ENCODE measurements at places on chromosomes 11 and 22.

DNA sequence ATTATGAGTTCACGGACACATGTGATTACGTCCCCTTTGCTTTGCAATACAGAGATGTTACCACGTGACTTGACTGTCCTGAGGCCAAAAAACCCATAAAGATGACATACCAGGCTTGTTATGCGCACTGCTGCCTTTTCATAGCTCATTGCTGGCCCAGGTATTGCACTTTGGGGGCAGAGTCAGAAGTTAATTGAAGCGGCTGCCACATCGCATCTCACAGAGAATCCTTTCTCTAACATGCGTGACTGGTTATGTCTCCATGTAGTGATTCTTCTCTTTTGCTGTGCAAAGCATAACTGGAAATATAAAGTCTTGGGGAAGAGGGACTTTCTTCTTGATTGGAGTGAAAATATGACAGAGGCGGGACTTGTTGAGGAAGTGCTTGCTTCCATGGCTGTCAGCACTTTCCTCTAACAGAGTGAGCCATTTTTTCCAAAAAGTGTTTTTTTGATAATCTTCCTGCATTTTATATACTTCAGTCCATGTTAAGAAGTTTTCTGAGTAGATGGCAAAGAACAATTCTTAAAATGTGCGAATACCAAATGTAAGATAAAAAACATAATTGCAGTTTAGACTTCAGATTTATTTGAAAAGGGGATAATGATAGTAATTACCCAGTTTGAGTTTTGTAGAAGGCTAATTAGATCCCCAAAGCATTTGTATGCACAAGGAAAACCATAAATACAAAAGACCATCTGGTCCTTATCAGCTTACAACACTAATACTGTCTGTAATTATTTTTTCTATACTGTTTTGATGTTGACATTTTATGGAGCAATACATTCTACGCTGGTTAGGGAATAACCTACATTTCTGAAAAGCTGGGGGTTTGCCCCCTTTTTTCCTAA is 324.6 kb upstream of the MTNR1B start:
- no peak for DNase-seq

- no peak for DNase-seq
Observed at GRCh38 chr11:131851964-131852755, 481.7 kb downstream of the NTM start.

GRCh38 chr11:35307221-35307621 is 112.1 kb downstream of the SLC1A2 start:
- DNase-seq = no peak

DNA sequence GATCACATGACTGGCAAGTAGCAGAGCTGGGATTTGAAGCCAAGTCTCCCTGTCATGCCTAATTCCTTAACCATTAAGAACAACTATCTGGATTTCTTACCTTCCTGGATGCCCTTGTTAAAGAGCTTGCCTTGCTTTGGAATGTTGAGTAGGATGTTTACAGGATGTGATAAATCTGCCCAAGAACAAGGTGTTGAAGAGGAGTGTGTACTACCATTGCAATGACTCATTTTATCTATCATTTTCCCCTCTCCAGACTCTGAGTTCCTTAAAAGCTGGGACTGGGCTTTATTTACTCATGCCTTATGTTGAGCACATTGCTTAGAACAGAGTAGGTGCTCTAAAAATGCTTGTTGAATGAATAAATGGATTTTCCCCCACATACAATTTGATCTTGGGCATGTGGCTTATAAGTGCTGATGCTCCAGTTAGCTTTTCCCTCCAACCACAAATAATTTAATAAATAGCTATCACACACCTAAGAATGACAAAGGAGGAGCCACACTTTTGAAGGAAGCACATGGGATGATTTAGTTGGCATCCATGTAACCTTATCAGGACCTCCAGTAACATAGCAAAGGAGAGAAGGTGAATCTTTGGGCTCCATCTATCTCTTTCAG is 268.6 kb upstream of the SESN3 start:
- DNase-seq = no peak

- DNase-seq = no peak
Observed at GRCh38 chr11:120032766-120033390, 105.0 kb downstream of the TRIM29 start.

GRCh38 chr11:22787551-22788162 is 41.9 kb downstream of the SVIP start:
- peak; percentile 40 for DNase-seq

- DNase-seq = no peak
Observed at GRCh38 chr11:102237096-102237735, 80.1 kb upstream of the BIRC3 start.

GRCh38 chr22:29926057-29926456 is 43.1 kb downstream of the MTMR3 start:
- DNase-seq = no peak

DNA sequence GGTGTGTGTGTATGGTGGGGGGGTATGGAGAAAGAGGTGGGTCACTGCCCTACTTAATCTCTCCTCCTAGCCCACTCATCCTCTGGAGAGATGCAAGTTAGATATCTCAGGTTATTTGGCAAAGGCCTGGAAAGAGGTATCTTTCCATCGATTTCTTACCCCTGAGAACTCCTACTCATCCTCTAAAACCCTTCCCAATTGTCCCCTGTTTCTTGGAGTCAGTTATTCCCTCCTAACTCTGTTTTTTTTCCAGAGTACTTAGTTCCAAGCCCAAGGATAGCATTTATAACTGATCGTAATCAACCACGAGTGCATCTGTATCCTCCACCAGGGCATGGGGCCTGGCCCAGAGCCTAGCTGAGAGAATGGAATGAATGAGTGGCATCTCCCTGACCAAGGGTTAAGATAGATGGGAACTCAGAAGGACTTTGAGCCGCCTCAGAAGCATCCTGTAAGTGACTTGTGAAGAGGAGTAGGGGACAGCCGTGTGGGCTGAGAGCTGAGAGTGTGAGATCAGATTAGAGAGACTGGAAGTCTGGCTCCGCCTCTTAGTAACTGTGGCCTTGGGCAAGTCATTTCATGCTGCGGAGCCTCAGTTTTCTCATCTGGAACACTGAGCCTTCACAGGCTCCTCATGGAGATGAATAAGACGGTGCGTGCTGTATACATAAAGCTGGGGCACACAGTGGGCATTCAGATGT is 16.2 kb downstream of the CD6 start:
- no peak for DNase-seq

DNA sequence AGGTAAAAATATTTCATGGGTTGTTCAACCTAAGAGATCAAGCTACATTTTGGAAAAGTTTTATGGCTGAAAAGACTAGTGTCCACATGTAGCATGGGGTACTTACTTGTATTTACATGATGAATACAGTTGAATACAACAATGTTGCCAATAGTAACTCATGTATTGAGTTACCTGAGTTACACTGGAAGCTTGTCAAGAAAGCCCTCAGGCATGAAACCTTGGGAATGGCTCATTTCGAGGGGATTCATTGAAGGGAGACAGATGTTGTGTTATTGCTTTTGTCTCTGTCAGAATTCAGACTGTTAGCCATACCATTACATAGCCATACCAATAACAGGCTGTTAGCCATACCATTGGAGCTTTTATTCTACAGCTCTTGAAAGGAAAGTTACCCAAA is 9.2 kb downstream of the OR51F2 start:
- no peak for DNase-seq

DNA sequence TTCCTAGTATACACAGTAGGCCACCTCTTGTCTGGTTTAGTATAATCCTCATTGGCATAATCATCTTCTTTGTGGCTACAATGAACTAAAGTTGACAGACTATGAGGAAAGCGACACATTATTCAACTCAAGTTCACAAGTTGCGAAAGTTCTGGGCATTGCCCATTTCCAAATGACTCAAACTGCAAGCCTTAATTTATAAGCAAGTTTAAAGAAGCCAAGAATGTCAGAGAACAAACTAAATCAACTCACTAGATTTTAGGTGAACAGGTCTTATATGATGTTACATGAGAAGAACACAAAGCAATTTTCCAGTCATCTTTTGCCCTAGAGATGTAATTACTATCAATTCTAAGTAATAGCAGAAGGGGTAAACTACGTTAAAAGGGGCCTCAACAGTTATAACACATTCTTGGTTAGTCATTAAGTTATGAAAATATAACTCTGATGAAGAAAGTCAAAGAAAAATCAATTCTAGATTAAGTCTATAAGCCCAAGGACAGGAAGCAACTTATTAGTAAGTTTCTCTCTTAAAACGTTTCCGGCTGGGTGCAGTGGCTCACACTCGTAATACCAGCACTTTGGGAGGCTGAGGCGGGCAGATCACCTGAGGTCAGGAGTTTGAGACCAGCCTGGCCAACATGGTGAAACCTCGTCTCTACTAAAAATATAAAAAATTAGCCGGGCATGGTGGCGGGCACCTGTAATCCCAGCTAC is 21.5 kb downstream of the PICALM start:
- DNase-seq = peak; percentile 82

GRCh38 chr11:794766-795633 is 3.1 kb downstream of the SLC25A22 start:
- DNase-seq = no peak

DNA sequence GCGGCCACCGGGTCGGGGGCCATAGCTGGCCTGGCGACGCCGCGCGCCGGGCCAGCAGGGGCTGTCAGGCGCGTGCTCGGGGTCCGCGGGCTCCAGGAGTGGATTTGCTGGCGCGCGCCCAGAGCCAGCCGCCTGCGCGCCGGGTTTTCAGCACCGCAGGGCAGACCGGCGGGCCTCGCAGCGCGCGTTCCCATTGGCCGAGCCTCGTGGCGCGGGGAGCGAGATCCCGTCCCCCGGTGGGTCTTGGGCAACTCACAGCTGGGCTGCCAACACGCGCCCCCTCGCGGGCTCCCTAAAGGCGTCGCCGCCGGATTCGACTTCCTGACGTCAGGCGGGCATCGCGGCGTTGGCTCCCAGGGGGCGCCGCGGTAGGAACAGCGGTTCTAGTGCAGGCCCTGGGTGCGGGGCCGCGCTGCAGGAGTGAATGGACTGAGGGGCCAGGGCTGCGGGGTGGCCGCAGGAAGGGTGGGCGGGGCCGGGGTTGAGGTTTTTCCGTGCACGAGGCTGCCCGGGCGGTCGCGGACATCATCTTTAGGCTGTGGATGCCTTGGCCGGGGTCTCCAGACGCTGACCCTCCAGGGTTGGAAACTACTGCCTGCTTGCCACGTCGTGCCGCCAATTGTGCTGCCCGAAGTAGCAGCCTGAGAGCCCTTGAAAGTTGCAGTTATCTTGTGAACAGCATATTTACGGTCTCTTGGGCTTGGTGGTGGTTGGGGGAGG is at the start of gene FADS1:
FADS1 (minus strand) TSS at position 268 of the 720 bp plus-strand sequence; CDS start at position 194, 74 bp downstream.
- DNase-seq = peak; percentile 88

GRCh38 chr11:92440701-92441442 is 216.3 kb downstream of the FAT3 start:
- DNase-seq = no peak

- DNase-seq = no peak
Observed at GRCh38 chr11:104968856-104969776, 742 bp upstream of the CASP4 start.

DNA sequence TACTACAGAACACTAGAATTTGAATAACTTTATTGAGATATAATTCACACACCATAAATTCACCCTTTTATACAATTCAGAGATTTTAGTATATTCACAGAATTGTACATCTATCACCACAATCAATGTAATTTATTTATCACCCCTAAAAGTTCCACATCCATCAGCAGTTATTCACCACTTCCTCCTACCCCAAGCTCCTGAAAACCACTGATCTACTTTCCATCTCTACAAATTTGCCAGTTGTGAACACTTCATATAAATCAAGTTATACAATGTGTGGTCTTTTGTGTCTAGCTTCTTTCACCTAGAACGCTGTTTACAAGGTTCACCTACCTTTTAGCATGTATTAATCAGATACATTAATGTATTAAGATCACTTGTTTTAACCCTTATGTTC is 179.6 kb downstream of the TTC28 start:
- DNase-seq = no peak

- no peak for DNase-seq
Observed at GRCh38 chr11:134501406-134502152, 89.5 kb upstream of the B3GAT1 start.

DNA sequence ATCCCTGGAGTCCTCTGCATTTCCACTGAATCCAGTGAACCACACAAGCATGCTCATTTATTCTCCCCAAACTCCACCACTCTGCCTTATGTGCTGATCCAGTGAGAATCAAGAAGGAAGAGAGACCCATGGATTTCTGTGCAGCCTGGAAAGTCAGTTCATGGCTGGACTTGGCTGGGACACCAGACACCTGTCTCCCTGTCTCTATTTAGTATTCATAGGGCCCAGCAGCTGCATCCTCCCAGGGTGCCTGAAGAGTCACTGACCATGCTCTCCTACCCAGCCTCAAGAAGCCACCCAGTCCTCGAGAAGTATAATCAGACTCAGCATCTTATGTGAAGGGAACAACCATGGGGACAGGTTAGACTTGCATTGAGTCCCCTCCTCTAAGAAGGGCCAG is 83.2 kb downstream of the ZNF280B start:
- DNase-seq = no peak

- DNase-seq = peak; percentile 75
Observed at GRCh38 chr11:47715082-47715669, at the start of gene AGBL2. TSS of gene AGBL2 (minus strand) at chr11:47715369. CDS start at chr11:47714650, 719 bp downstream.

- DNase-seq = no peak
Observed at GRCh38 chr22:19880786-19881569, 26.3 kb upstream of the GNB1L start.

- no peak for DNase-seq
Observed at GRCh38 chr22:45491841-45492240, 10.8 kb upstream of the FBLN1 start.

- no peak for DNase-seq
Observed at GRCh38 chr22:47032091-47032943, 269.9 kb downstream of the TBC1D22A start.

- no peak for DNase-seq
Observed at GRCh38 chr11:64703048-64703447, 19.9 kb downstream of the NRXN2 start.

GRCh38 chr22:40648386-40648785 is 11.9 kb upstream of the MRTFA start:
- DNase-seq = no peak

DNA sequence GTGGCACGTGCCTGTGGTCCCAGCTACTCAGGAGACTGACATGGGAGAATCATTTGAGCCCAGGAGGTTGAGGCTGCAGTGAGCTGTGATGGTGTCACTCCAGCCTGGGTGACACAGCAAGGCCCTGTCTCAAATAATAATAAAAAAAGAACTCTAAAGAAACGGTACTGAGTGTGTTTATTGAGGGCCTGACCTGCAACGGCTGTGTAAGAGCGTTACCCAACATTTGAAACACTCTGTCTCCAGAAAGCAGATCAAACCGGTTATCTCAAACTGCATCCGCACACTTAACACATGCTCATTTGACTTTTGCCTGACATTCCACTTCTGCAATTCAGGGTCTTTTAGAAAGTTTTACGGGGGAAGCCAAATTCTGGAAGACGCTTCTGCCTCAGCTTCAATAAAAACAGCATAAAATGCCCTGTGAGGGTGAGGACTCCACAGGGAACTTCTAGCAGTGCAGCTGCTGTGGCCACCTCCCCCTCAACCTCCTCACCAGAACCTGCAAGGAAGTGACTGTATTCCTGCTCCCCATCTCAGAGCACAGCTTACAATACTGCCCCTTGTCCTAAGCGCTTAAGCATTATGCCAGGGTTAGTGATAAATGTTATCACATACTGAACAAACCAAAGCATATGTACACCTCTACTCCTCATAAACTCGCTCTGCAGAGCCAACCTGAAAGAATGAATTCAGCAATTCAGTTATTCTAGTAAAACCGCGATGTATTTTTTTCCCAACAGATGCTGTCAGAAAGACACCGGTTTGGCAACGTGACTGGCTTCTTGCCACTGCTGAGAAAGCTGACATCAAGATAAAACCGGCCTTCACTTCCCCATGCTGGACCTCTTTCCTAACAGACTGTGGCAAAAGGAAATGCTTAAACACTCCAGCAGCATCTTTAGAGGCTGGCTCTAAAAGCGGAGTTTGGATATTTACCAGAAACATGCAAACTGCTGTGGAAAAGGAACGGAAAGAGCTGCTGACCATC is 52.2 kb downstream of the PRDM10 start:
- peak; percentile 97 for DNase-seq

- no peak for DNase-seq
Observed at GRCh38 chr22:36084717-36085116, 56.1 kb upstream of the RBFOX2 start.
